ENCODE measurements at places on chromosomes 7 and 10.

- no peak for DNase-seq
Measured at GRCh38 chr7:39922580-39922979, 27.5 kb upstream of the CDK13 start.

DNA sequence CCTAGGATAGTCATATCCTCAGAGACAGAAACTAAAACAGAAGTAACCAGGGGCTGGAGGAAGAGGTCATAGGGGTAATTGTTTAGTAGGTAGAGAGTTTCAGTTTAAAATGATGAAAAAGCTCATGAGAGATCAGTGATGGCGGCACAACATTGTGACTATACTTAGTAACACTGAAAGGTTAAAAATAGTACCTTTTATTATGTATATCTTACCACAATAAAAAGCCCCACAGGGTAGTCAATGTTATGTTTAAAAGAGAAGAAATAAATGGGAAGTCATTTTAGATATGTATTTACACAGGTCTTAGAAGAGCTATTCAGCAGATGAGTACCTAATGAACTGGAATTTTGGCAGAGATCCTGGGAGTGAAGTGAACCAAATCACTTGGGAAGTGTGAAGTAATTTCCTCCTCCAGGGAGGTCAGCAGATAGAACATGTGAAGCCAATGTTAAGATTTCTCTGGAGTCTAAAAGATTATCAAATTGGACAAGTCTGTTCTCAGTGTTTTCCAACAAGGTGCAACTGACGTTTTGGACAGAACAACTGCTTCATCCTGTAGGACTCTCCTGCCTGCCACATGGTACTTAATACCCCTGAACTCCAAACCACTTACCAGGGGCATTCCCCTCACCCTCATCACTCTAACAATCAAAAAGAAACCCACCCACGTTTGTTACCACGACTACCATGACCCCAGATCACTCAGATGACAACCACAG, 6.4 kb downstream of the CDCA7L start:
- DNase-seq = no peak

DNA sequence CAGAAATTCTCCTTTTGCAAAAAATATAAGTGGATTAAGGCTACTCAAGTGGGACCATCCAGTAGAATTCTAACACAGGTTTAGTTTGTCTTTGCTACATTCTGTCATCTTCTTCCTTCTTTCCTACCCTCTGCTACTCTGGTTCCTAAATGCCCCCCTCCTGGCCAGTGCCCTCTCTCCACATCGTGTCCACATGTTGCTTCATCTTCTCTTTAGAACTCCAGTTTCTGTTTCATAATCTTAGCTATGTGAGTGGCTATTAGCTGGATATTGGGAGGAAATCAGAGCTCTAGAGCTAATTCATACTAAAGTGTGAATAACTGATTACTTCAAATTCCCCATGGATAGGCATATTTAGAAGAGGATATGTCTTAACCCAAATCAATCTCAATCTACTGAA, 528.5 kb downstream of the LRMDA start:
- DNase-seq = no peak

DNA sequence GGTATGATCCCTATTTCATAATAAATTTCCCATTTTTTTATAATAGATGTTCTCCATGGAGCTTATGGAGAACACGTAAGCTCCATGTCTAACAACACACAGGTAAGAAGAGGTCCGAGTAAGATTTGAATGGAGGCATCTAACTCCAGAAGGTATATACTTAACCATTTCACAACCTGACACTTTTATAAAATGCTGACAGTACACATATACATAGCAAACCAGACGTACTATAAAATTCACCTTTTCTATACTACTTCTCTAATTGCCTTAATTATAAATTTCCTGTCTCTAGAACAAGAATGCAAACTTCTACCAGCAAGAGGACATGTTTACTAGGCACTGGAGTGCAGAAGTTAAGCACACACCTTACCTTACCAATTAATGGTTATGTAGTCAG, 151.3 kb downstream of the DGKI start:
- DNase-seq = no peak

DNA sequence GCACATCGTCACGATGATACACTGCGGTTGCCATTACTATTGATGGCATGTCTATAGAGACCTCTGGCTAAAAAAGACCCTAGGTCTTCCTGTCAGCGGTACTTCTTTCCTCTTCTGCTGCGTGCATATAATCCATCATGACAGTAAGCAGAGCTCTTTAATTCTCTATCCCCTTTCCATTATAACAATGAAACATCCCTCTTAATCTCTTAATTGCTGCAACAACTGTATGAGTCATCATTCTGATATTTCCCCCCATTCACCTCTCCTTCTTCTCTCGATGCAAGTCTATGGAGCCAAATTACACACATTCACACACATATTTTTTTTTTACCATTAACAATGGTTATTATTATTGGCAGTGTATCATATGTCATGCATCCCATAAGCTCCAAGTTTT, 45.2 kb upstream of the AKR1E2 start:
- DNase-seq = no peak

DNA sequence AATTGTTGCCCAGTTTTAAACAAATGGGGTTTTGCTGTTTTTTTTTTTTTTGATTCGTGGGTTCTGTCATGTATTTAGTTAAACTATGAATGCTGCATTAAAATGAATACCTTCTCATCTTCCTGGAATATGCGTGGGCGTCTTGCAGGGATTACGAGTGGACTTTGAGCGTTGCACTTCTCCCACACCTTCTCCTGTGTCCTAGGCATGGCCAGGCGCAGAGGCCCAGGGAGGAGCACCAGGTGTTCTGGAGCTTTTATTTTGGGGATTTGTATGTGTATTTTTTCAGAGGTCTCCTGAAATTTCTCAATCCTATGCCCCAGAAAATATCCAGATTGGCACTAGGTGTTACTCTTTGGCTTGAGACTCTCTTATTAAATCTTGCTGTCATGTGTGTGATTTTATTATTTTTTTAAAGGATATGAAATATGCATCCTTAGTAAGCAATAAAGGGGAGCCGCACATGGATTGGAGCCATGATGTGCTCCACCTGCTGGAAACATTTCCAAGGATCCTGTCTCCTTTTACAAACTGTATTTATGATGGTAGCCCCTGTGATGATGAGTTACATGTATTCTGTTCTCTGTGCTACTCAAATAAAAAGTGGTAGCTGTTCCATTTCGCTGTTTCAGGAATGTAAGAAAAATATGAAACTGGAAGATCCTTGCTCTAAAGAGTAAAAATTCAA, 482.2 kb upstream of the KLF6 start:
- DNase-seq = no peak

DNA sequence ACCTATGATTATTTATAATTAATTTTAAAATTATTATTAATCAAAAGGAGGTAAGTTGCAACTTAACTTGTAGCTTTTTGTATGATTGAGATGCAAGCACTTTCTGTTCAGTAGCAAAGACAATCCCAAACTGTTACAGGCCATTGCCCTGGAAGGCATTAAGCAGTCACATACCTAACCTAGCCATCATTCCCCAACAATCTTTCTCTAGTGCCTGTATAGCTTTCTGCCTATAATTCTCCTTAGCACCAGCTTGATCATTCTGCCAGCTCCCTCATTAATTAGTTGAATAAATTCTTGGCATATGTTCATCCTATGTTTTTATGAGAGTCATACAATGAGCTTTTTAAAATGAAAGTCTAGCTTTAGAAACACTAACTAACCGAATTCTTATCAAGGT, 178.9 kb upstream of the TMEM106B start:
- DNase-seq = no peak

Data from breast epithelium (tissue), 4 donors.